LHCN-M2 (cell line): ENCODE measurements at places on chromosomes 16 and 17.

DNA sequence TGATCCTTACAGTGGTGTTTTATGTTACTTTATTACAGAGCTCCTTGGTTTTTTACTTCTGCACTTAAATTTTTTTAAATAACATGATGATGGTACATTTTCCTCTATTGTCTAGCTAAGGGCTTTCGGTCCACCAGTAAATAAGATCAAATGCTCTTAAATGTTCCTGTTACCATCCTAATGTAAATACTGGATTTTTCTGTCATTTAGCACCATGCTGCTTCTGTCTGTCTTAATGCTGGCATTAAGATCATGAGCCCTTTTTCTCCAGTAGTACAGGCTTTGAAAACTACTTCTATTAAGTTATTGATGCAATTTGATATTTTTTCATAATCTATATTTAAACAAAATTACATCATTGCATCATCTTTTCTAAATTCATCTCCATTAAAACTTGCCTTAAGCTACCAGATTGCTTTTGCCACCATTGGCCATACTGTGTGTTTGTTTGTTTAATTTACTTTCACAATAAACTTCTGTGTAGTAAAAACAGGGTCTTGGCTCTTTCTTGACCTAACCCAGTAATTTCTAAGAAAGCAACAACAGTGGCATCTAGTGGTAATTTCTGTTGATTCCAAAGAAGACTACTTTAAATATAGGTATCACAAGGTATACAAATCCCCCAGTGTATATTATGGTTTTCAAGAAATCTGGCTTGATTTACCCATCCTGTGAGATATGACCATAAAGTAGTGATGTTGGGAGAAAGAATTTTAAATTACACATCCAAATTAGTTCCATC lies 9.0 kb upstream of the PHAF1 start:
- peak; percentile 34 for DNase-seq

DNA sequence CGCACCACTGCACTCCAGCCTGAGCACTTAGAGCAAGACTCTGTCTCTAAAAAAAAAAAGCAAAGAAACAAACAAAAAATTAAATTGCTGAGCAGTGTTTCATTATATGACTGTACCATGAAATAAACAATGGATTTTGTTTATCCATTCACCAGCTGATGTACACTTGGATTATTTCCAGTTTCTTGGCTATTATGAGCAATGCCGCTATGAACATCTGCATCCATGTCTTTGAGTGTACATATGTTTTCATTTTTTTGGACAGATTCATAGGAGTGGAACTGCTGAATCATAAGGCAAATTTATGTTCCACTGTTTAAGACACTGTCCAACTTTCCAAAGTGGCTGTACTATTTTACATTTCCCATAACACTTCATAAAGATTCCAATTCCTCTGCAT lies 8.0 kb downstream of the RNF157 start:
- DNase-seq = peak; percentile 89

DNA sequence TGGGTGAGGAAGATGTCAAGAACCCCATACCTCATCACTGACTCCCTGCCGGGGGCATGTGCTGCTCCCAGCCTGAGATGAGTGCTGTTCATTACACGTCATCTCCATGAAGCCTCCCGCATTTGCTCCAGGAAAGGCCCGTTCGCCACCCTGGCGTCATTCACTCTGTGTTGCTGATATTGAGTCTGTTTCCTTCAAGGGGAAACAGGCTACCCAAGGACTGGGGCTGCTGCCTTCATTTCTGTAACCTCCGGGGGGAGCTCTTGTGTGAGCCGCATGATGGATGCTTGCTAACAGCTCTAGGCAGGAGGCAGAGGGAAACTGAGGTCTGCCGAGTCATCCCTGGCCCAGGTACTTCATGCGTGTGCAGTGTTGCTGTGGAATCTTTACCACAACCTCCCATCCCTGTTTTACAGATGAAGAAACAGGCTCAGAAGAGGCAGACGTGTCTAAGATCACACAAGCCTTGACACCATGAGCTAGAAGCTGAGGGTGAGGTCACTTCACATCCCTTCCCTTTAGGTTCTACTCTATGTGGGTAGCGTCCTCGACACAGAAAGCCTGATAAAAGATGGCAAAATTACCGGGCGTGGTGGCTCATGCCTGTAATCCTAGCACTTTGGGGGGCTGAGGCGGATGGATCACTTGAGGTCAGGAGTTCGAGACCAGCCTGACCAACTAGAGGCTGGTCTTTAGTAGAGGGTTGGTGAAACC lies 3.5 kb upstream of the ARMC5 start:
- DNase-seq = no peak

DNA sequence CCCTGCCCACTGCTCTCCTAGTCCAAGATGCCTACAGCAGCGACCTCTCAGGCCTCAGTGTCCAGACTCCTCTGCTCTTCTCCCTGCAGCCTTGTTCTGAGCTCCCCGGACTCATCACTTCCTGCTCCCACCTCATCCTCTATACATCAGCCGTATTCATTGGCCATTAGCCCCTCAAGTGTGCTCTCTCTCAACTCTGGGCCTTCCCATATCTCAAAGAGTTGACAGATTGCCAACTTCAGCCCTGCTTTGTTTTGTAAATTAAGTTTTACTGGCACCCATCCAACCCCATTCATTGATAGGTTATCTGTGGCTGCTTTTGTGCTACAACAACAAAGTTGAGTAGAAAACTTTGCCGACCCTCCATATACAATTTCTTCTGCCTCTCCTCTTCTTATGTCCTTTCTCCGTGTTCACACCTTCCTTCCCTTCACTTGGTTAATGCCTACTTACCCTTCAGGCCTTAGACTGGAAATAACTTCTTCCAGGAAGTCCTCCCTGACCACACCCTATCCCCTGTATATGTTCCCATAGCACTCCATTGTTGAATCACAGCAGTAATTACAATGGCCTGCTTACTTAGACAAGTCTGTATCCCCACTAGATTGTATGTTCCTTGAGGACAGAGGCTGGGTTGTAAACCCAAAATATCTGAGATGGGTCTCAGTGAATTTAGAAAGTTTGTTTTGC lies 63.4 kb upstream of the TANC2 start:
- no peak for DNase-seq

- peak; percentile 40 for DNase-seq
Observed at GRCh38 chr17:32626379-32626791, 139.6 kb downstream of the CDK5R1 start.

DNA sequence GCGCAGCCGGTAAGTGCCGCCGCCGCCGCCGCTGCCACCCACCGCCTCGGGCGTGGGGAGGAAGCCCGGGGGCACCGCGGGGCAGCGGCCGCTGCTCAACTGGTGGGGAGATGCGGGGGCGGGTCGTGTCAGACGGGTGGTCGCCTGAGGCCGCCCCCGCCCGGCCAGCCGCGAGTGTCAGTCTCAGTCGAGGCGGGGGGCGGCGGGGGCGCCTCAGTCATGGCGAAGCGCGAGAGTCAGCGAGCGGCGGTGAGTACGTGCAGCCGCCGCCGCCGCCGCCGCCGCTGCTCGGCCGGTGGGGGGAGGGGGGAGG lies 76.2 kb downstream of the CHD9 start:
- no peak for DNase-seq

DNA sequence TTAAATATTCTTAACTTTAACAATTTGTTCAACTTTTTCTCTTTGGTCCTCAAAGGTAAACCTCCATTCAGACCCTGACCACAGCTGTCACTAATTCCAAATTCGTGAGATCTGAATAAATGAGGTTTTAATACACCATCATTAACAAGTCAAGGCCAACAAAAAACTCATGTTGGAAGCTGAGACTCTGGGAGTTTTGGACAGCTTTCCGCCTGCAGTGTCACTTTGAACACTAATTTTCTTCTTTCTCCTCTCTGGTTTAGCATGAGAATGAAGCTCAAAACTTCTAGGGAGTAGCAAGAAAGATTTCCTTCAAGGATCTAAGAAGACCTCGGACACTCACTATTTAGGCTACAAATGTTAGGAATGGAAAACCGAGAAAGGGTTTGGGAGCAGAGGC lies 32.7 kb upstream of the DNAH9 start:
- DNase-seq = no peak

GRCh38 chr17:45177563-45177962 lies 15.9 kb downstream of the HEXIM2 start:
- DNase-seq = no peak

GRCh38 chr16:57562669-57563486 lies 20.4 kb downstream of the ADGRG5 start:
- no peak for DNase-seq

GRCh38 chr17:66665194-66665593 lies 169.7 kb upstream of the CACNG5 start:
- DNase-seq = no peak

- no peak for DNase-seq
Observed at GRCh38 chr17:1273492-1274244, 3.4 kb downstream of the BHLHA9 start.

- no peak for DNase-seq
Observed at GRCh38 chr17:27596096-27596495, 34.9 kb upstream of the LGALS9 start.

DNA sequence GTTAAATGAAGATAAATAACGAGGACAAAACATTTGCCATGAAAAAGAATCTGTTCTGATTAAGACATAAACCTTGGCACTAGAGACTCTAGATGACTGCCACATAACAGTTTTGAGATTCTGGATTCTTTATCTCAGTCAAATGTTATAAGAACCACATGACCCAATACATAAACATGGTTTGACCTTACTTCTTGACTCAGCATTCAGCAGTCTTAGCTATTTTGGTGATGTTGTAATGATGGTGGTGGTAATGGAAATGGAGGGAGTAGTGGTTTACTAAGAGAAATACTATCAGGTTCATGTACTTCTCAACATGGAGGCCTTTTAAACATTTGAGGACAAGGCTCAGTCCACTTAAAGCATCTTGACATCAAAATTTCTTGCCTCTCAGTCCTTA lies 925.4 kb downstream of the CDH11 start:
- peak; percentile 36 for DNase-seq

- no peak for DNase-seq
Observed at GRCh38 chr17:2903193-2903974, 107.1 kb downstream of the RAP1GAP2 start.

DNA sequence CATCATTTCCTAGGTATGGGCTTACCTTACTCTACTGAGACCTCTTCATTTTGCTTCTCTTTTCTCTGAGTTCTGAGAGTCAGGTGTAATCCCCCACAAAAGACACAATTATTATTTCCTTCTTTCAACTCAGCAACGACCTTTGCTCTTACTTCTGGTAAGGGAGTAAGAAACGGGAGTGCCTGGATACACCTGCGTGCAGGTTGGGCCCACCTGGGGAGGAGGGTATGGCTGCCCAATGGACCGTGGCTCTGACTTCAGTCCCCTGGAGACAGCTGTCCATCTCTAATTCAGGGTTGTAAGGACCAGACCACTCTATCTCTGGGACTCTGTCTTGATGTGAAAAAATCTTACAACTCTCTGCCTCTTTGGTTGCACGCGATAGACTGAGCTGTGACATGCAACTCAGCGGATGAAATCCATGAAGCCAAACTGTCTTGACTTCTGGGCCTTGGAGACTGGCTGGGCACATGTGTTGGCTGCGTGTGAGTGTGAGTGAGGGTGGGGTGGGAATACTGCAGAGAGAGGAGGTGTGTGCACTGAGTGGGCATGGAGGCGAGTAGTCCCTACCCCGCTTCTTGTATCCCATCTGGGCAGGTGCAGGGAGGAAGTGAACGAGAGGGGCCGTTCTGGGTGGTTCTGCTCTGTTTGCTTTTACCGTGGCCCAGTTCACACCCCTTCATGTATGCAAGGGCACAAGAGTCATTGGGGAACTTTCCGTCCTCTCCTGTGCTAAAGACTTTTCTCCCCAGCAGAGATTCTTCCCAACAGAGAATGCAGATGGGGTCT lies 1.2 kb downstream of the TMEM238L start:
- no peak for DNase-seq

DNA sequence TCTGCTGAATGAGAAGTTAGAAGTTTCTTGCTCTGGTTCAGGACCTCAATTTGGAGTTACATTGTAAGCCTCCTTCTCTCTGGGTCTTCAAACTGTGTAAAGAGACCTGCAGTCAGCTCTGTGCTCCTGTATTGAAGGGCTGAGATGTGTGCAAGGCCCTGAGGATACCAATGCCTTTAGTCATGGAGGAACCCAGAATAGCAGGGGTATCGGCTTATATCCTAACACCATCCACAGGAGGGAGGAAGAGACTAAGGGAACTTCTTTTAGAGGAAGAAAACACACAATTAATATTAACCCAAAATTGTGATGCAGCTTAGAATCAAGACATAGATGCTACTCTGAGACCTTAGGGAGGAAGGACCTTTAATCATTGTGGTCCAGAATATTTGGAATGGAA lies 36.5 kb downstream of the GLP2R start:
- DNase-seq = no peak

DNA sequence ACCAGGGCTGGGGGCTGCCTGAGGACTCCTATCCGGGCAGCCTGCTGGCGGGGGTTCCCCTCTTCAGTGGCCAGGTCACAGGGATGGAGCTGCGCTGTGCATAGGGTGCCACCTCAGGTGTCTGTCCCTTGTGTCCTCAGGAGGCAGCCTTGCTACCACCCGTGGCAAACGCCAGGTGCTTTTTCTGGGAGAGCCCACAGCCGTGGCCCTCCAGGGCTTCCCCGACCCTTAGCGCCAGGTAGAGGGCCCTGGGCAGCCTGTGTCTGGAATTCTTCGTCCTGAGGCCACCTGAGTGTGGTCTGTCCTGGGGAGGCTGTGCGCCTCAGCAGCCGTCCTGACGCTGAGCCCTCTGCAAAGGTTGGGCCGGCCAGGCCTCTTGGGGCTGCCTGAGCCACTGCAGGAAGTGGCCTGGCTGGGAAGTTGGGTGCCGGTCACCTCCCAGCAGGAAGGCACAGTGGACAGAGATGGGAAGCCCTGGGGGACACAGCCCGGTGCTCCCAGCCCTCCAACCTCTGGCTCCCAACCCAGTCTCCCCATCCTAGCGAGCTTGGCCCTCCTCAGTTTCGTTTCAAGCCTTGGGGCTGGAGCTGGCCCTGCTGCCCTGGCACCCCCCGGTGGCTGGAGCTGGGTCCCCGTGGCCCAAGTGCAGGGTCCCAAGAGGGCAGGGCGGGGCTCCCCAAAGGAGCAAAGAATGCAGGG lies 7.6 kb upstream of the BAIAP3 start:
- DNase-seq = no peak
